Activated T-helper 2 cell treated with anti-CD3 and anti-CD28 coated beads, Interferon-gamma antibody, Interleukin-2, Interleukin-4, amounts not matched to agents 10 μg/mL and 5 μg/mL and 100 μg/mL, durations not matched to agents 14 hours and 24 hours and 36 hours (primary cell): ENCODE measurements at places on chromosomes 13 and 19. TPM values are rescaled to one million over a fixed set of nuclear protein-coding genes. Genes with fewer than 3 reads are reported as not detected.

DNA sequence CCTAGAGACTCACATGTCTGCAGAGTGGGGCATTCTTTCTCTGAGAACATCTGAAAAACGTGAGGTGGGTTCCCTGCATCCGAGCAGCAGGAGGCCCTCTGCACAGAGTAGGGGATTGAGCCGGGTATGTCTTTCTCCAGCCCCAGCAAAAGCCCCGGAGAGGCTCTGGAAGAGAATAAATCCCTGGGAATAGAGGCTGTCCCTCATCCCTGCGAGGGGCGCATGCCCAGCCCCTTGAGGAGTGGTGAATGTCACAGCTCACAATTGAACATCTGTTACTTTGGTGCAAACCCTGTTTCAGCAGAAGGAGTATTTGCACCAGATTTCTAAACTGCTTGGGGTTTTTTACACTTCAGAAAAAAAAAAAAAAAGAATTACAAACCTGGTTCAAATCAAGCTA, 164.6 kb downstream of the FGF14 start:
- H3K4me1 ChIP-seq: peaks cover 3% of the 10 kb centered on the region
- no peak overlapping the region for H3K27ac ChIP-seq
- no peak for DNase-seq
- no peak overlapping the region for H3K4me3 ChIP-seq

DNA sequence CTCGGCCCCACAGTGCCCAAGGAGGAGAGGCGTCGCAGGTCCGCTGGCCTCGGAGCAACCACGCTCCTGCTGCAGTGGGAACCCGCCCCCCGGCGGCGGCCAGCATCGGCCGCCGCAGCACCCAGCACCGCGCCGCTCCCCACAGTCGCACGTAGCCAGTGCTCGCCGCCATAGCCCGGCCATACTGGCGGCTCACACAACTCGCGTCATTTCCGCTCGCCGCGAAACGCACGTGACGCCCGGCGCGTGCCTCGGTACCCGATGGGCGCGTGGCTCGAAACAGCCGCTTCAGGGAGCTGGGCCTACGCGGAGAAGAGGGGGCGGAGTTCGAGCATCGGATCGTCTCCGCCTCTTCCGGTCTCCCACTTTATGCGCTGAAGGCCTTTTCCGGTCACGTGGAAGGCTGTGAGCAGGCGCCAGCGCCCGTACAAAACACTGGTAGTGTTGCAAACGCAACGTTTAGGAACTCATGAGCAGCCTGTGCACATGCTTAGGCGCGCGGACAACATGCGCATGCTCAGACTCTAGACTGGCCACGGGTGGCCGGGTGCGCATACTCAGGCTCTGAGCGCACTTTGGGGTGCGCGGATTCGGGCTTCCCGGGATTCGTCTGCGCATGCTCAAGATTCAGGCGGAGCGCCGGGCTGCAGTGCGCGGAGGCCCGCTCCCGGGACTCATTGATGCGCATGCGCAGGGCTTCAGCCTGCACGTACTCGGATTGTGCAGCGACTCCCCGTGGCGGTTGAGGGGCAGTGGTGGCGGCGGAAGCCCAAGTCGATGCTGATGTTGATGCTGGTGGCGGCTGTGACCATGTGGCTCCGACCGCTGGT, at the start of the genes CATSPERD and LONP1:
CATSPERD (plus strand) TSS at position 677 of the 830 bp plus-strand sequence; CDS start at position 778, 101 bp downstream.
LONP1 (minus strand) TSS at position 186 of the 830 bp plus-strand sequence; CDS start at position 172, 14 bp downstream.
- peak; percentile 97 for DNase-seq
- H3K36me3 ChIP-seq: peaks cover 33% of the 10 kb centered on the region
- peaks cover 20% of the 10 kb centered on the region for H3K4me1 ChIP-seq
- H3K4me3 ChIP-seq: peak within 1 kb of the TSS; percentile 93
- no peaks in the 10 kb centered on the region for H3K27me3 ChIP-seq

- peaks cover 4% of the 10 kb centered on the region for H3K27me3 ChIP-seq
- no peak overlapping the region for H3K27ac ChIP-seq
- H3K4me3 ChIP-seq: no peak overlapping the region
- no peak for DNase-seq
These were observed 36.9 kb upstream of the C19orf12 start for GRCh38 chr19:29751932-29752331.

NMRK2 gene
- total RNA-seq: not detected in 2 replicates

CYP4F2 gene
- total RNA-seq: not detected in 2 replicates

- no peak overlapping the region for H3K4me3 ChIP-seq
- H3K4me1 ChIP-seq: no peaks in the 10 kb centered on the region
- H3K36me3 ChIP-seq: no peaks in the 10 kb centered on the region
- no peak for DNase-seq
These were observed 55.4 kb upstream of the ADGRE5 start for GRCh38 chr19:14325863-14326262.

CGB2 gene
- total RNA-seq: 0.28 TPM in 1 of 2 replicates, not detected in the other

HNRNPM gene
- total RNA-seq: 336 and 347 TPM in 2 replicates

DNA sequence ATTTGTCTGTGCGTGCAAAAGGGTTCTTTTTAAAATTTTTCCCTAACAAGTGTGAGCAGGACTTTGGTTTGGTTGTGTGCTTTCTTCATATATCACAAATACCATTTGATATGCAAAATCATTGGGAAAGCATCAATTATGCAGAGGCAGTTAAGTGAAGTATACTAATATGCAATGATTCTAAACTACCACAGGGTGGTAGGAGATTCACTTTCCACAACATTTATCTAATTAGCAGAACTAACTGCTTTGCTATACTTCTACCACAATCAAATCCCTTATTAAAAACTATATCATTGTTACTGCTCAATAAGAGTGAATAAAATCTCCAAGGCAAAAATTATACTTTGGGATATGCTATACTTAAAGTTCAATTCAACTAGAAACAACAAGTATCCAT, 2738.9 kb upstream of the PCDH20 start:
- no peak overlapping the region for H3K27ac ChIP-seq
- no peaks in the 10 kb centered on the region for H3K36me3 ChIP-seq
- no peaks in the 10 kb centered on the region for H3K4me1 ChIP-seq
- H3K27me3 ChIP-seq: no peaks in the 10 kb centered on the region
- DNase-seq: no peak

SPTBN4 gene
- 0.30 and 0.57 TPM in 2 replicates for total RNA-seq

DNA sequence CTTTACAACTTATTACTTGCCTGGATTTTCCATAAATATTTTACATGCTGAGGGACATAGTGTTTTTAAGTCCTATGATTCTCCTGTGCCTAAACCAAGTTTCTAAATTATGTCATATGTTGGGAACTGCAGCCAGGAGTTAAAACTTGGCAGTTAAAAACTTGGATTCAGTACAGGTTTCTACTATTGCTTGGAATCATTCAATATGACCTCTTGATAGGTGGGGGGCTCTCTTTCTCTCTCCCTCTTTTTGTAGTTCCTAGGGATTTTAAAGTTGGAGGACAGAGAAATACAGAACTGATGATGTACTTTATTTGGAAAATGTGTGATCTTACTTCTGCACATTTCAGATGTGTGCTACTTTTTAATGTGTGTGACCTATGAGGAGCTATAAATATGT, 4.7 kb downstream of the CSNK1A1L start:
- peaks cover 3% of the 10 kb centered on the region for H3K4me1 ChIP-seq
- H3K36me3 ChIP-seq: no peaks in the 10 kb centered on the region
- no peak overlapping the region for H3K4me3 ChIP-seq
- H3K27me3 ChIP-seq: peaks cover 4% of the 10 kb centered on the region
- DNase-seq: no peak
- no peak overlapping the region for H3K27ac ChIP-seq

- H3K36me3 ChIP-seq: no peaks in the 10 kb centered on the region
- DNase-seq: no peak
- no peak overlapping the region for H3K4me3 ChIP-seq
- no peak overlapping the region for H3K27ac ChIP-seq
- H3K4me1 ChIP-seq: peaks cover 12% of the 10 kb centered on the region
These were observed 58.0 kb upstream of the IRS2 start for GRCh38 chr13:109844396-109844795.

GRCh38 chr13:66530686-66531085, 699.5 kb downstream of the PCDH9 start:
- no peak overlapping the region for H3K27ac ChIP-seq
- no peaks in the 10 kb centered on the region for H3K27me3 ChIP-seq
- H3K4me3 ChIP-seq: no peak overlapping the region
- H3K4me1 ChIP-seq: no peaks in the 10 kb centered on the region

EIF3K gene
- total RNA-seq: 285 and 287 TPM in 2 replicates

GRCh38 chr19:8577247-8577646, at the start of gene MYO1F:
Gene MYO1F (minus strand): TSS chr19:8577442. CDS start chr19:8577309, 133 bp downstream.
- H3K4me3 ChIP-seq: peak within 1 kb of the TSS; percentile 93
- H3K4me1 ChIP-seq: peaks cover 51% of the 10 kb centered on the region
- H3K27me3 ChIP-seq: peaks cover 4% of the 10 kb centered on the region
- no peak for DNase-seq
